CD4-positive, alpha-beta T cell treated with Interleukin-6 for 4 hours (primary cell): ENCODE measurements at places on chromosomes 6 and 20.

DNA sequence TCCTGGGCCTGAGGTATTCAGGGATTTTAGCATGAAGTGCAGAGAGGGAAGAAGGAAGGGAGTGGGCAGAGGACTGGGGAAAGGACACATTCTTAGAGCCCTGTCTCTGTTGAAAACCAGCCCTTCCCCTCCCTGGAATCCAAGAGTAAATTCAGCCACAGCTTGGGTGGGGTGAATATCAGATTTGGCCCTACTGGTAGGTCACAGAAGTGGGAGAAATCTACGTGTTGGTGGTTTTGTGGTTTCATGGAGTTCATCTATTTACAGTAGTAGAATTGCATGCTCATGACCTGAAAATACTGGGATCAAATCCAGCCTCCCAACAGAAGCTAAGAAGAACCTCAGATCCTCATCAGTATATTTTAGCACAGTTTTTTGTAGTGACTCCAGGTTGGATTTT, 404.4 kb downstream of the BMP2 start:
- DNase-seq, result no peak

DNA sequence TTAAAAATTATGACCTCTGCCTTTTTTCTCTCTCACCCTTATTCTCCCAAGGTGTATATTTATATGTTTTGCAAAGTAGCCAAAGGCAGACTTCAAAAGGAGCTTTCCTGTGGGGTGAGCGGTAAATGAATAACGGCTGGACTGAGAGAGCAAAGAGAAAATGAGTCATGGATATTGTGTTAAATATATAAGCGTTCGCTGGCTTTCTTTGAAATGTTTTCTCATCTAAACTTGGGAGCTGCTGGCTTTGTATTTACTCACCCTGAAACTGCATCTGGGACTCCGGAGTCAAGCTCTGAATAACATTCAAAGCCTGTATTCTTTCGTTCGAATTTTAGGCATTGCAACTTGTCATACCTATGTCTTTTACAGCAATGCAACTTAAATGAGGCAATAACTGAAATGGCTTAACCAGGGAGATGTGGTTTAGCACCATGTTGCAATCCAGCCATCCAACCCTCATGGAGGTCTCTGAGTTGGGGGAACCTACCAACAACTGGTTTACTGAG, 32.0 kb downstream of the ATXN1 start:
- no peak for DNase-seq

- no peak for DNase-seq
Observed at GRCh38 chr6:11968241-11968806, 43.8 kb upstream of the HIVEP1 start.

DNA sequence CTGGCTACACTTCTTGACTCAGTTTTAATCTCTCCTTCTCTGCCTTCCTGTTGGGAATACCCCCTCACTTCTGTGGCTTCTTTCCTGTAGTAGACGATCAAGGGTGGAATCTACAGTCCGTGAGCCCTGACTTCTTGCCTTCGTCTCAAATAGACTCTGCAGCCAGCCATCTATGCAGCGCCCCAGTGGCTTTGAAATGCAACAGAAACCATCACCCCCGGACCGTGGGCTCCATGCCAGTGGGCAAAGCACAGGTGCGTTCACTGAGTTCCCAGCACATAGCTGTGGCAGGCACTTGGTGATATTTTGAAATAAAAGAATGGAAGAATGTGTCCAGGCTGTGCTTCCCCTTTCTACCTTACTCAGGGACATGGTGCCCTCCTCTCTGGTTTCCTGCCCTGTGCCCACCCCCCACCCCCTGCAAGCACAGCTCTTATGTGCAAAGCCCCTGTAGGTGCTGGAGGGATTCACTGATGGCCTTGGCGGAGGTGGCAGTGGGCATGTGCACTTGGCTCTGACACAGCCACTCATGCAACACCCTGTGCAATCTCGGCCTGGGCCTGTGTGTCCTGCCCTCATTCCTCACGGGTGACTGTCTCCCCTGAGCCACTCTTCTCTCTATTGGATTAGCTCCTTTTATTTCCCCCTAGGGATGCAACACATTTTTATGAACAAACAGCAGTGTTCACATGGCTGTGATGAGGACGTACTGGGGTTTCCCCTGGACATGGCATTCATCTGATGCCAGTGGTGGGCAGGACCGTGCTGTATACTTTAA, 5.5 kb upstream of the CDSN start:
- no peak for DNase-seq

GRCh38 chr20:51272401-51272800, 249.5 kb upstream of the KCNG1 start:
- DNase-seq, result no peak

DNA sequence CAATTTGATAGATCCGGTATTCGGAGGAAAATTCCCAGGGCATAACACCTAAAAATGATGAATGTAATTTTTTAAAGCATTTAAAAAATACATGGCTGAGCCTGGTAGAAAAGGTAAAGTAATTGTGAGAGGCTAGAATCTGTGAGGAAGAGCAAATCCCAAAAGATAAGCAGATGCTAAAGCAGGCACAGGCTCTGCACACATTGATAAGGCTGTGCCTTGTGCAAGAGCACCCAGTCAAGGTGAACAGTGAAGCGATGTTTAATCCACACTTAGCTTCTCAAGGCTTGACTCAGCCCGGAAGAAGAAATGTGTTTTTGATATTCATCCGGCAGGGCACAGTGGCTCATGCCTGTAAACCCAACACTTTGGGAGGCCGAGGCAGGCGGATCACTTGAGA, 5.1 kb upstream of the EPB41L2 start:
- DNase-seq, result no peak
